Activated CD4-positive, alpha-beta T cell treated with anti-CD3 and anti-CD28 coated beads for 36 hours (primary cell): ENCODE measurements at places on chromosomes 6 and 20.

GRCh38 chr6:140486450-140487361 lies 1112.3 kb upstream of the CITED2 start:
- DNase-seq, result no peak

DNA sequence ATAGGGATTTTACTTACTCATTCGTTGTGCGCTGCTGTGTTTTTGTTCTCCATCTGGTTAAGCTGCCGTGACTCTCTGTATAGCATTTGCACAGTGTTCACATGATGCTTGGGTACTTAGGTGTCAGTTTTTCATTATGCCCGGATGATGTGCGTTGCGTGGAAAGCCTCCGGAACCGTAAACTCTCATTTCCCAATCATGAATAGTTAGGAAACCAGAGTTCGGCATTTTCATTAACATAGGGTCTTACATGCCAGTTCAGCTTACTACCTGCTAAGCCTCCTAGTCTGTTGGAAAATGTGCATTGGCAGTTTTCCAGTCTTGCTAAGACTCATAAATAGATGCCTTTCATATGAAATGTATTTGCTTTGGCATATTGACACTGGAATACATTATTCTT lies 483.4 kb upstream of the FLRT3 start:
- no peak for DNase-seq

- DNase-seq, result no peak
These were observed 83.7 kb upstream of the ARMC2 start for GRCh38 chr6:108764580-108764950.

DNA sequence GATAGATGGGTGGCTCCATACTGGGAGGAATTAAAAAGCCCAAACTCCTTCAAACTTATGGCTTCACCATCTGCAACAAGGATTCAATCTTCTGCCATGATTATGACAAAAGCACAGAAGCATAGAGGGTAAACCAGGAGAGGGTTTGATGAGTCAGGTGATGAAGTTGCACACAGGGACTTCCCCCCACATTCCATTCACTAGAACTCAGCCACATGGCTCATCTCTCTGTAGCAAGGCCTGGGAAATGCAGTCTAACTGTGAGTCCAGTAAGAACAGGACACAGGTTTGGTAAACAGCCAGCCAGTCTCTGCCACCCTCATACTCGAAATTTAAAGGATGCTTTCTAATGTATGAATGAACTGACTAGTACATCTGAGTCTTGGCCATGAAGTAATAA lies 142.9 kb downstream of the HIVEP2 start:
- DNase-seq, result peak; percentile 73

DNA sequence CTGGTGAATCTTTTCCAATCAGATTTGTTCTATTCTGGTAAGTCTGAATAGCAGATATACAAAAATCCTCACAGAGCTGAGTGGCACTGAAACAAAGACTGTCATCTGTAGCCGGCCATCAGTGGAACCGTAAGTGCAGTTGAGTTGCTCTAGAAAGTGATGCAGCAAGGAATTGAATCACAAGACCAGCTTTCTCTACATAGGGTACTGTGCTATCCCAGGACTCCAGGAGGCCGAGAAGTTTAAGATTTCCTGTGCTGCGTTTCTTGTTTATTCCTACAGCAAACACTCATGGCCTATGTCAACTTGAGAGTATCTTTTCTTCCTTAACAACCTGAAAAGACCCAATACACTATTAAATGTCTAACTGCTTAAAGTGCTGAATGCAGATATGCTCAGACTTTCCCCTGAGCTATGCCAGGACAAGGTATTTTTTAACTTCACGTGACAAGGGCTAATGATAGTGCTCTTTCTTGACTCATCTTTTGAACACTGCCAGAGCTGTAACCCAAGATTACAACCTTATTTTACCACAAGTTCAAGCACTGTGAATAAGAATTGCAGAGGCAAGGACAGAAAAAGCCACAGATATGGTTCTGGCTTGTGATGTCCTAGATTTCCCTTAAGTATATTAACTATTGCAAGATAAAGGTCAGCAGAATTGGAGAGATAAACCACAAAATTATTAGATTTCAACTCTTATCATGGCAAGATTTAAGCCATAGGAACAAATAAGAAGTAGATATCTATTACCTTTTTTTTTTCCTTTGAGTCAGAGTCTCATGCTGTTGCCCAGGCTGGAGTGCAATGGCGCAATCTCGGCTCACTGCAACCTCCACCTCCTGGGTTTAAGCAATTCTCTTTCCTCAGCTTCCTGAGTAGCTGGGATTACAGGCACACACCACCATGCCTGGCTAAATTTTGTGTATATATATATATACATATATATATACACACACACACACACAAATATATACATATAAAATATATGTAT lies 71.6 kb downstream of the GJA1 start:
- DNase-seq, result no peak

DNA sequence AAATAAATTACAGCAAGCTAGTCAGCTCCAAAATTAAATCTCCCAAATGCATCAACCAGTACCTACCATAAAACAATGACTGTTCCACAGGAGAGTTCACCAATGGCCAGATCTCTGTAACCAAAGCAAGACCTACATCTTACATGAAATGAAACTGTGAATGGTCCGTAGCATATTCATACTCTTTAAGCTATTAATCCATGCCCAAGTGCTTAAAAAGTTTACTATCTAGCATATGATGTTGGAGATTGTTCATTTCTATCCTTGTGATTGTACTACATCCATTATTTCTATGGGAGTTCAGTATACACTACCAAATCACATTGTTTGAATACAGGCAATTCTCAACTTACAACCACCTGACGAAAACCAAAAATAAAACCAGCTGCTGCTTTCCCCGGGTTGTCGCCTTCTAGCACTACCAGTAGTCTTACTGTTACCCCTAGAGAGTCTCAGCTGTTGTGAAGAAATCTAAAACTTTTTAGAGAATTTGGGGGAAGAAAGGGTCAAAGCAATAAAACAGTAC lies 38.0 kb downstream of the HIVEP2 start:
- DNase-seq, result peak; percentile 46

DNA sequence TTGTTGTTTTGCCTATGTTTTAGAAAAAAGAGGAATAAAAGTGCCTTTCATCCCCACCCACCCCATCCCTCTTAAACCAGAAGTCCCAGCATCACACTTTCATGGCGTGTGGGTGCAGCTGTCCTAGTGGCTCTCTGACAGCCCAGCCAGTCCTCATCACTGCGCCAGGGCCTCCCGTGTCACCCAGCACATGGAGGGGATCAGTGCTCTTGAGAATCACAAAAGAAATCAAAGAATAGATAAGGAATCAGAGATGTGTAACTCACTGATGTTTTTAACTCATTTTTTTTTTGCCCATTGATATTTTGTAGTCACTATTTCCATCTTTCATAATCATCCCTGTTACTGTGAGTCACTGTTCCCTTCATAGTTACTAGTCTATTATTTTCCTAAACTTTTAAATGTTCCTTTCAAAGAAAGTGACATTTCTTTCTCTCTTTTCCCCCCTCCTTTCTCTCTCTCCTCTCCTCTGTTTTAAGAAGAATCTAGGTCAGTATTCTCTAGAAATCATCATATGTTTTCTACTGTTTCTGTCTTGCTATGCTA lies 78.6 kb downstream of the AIG1 start:
- peak; percentile 36 for DNase-seq

GRCh38 chr6:80767808-80768207 lies 661.3 kb downstream of the BCKDHB start:
- DNase-seq, result no peak

DNA sequence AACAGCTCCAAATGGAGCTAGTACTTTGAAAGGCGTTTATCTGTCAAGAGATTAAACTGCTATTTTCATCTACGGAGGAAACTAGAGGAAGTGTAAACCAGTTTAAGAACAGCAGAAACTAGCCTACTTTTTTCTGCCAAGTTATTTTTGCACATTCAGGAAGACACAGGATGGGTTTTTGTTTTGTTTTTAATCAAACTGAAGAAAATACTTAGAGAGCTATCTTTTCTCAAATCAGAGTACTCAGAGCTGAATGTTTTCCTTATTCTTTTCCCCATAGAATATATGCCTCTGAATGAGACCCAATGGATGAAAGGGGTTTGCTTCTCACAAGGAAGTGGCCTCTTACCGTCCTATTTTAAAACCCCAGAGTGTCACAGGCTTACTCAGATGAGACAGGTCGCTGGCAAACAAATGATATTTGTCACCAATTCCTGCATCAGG lies 538.5 kb downstream of the CD83 start:
- DNase-seq, result no peak

- no peak for DNase-seq
These were observed 145.5 kb upstream of the ZNF217 start for GRCh38 chr20:53738945-53739798.

DNA sequence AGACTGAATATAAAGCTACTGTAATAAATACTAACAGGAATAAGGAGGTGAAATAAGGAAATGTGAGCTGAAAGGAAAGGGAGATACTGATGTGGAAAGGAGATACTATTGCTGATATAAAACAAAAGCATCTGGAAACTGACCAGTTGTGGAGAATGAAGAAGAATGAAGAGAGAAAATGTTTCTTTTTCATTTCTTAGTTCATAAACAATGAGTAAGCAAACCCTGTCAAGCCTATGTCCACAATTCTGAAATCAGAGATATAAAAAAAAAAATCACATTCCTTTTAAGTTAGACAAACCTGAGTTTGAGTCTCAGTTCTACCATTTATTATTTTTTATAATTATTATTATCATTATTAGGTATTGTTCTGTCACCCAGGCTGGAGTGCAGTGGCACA lies 121.6 kb upstream of the GJE1 start:
- DNase-seq, result no peak

- DNase-seq, result no peak
These were observed 101.5 kb downstream of the CD2AP start for GRCh38 chr6:47579040-47579439.

DNA sequence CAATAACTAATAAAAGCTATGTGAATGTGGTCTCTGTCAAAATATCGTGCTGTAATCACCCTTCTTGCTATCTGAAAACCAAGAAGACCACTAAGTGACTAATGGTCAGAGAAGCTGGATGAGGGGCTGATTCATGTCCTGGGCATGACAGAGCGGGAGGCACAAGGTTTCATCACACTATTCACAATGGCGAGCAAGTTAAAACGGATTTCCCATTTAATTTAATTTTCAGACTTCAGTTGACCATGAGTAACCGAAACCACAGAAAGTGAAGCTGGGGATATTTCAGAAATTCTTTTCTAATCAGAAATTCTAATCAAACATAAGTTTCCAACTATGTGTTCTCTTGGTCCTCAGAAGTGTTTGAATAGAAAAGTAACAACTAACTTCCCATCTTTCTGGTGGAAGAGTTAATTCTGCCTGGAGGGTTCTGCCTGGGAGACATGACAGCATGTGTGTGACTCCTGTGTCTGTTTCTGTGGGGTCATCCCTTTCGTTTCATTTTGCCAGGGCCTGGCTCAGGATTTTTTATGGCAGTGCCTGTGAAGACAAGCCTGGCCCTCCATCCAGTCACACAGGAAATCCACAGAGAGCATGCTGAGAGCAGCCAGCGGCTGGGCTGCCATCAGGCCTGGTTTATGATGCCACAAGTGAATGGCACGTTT lies 98.9 kb downstream of the FAM120B start:
- DNase-seq, result no peak

DNA sequence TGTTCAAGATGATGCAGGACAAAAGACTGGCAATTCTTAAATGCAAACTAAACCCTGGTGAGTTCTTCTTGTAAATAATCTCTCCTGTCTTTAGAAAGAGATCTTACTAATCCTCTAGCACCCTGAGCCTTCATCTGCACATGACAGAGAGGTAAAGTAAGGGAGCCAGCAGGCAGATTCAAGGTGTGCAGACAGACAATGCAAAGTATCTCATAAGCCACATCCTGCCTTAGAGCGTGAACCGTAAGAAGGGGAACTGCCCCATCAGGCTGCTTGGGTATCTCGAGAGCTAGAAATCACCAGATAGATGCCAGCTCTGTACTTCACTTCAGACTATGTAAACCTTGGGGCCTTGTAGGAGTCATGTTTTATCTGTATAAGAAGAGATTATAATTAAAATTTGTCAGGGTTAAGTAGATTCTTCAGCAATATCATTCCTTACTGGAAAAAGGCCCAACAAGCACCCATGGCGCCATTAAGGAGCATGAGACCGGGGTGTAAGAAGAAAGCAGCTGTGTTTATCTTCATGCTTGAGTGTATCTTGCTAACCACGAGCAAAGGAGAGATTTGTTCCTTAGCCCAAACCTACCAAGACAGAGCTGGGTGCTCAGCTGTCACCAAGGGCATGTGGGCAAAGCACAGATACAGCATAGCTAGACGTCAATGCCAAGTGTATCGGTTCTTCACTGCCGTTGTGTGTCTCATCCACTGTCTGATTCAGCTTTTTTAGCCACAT lies 24.4 kb downstream of the CNR1 start:
- no peak for DNase-seq

GRCh38 chr20:63519668-63520503 lies 679 bp upstream of the PPDPF start:
- DNase-seq, result peak; percentile 74
